Fibroblast of villous mesenchyme (primary cell): ENCODE measurements at places on chromosomes 2 and 18. TPM values are rescaled to one million over a fixed set of nuclear protein-coding genes. Genes with fewer than 3 reads are reported as not detected.

Gene LRPPRC
- 49.9 and 63.9 TPM in 2 replicates for total RNA-seq

Gene KCNK3
- total RNA-seq, result under 0.01 TPM in 2 replicates

DNA sequence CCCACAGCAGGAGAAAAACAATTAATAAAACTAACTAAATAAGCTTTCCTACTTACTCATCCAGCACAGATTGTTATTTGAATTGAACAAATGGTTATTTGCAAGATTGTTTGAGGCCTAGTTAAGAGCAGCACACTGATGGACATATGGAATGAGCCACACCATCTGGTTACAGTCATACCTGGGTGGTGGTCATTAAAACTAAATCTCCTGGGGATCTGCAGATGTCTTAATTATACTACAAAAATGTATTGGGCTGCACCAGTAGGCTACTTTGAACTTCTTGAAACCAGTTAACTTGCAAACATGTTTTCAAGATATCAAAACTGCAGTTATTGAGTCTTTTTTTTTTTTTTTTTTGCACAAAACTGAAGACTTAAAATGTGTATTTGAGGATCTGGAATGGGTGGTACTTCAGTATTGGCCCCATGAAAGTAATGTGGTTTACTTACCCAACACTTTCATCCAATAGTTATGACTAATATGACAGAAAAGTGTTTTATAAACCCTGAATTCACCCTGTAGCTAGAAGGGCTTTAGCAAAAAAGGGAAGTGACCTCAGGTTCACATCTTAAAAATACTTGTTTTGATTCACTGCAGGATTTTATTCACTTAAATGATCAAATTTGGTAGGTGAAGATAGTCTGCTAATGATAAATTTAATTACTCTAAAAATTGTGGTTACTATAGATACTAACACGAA, 10.8 kb downstream of the AGFG1 start:
- peak; percentile 23 for DNase-seq

GRCh38 chr2:43221763-43222474, 4.5 kb downstream of the ZFP36L2 start:
- peak; percentile 98 for DNase-seq

DNA sequence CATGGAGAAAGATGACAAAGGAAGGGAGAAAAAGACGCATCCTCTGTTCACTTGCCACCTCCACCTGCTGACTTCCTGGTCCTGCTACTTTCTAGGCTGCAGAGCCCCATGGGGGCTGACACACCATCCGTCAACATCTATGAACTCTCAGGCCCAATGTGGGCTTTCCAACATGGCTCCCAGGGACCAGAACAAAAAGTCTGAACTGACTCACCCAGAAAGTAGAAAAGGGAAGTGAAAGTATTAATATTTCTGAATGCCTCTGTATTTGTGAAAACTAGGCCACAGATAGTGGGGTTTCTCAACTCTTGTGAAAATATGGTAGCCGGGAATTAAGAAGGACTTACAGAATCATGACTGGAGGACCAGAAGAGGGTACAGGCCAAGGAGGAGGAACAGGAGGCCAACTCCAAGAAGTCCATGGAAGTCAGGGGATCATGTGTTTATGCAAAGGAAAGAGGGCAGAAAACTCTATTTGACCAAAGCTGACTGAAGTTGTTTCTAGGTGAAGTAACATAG, 123.1 kb upstream of the CAB39 start:
- DNase-seq, result no peak

DNA sequence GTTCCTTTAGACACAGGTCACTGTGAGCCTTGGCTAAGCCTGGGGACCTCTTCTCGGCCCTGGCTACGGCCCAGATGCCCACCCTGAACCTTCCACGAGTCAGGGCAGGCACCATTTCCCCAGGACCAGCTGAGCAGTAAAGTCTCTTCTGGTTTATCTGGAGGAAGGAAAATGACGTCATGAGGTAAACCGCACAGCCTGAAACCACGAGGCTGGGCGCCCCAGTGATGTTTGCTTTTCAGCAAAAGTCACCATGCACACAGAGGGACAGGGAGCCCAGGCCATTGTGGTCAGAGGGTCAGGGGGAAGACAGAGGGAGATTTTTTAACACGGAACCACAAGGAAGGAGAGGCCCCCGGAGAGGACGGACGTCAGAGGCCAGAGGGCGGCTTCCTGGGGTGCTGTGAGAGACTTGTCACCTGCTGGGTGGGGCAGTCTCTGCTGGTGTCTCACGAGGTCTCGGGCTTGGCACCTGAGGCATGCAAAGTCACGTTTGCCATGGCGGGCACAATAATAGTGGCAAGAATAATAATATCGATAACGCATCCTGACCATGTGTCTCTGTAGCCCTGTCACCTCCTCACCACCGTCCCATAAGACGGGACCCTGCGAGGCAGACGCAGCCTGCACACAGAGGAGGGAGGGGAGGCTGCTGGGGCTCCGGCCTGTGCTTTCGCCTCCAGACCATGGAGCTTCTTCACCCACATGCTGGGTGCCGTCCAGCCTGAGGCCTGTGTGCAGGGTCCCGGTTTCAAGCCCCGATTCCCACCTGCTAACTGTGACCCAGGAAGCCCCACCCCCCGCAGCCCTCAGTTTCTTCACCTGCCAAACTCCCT, 33.2 kb upstream of the FOSL2 start:
- DNase-seq, result peak; percentile 89

GRCh38 chr2:209721497-209721896, 50.1 kb upstream of the UNC80 start:
- DNase-seq, result peak; percentile 4

GRCh38 chr2:65638443-65638842, 206.0 kb upstream of the SPRED2 start:
- DNase-seq, result no peak
